ENCODE measurements at places on chromosomes 3 and 15.

GRCh38 chr3:143234526-143234925 is 115.0 kb downstream of the CHST2 start:
- no peak for DNase-seq

DNA sequence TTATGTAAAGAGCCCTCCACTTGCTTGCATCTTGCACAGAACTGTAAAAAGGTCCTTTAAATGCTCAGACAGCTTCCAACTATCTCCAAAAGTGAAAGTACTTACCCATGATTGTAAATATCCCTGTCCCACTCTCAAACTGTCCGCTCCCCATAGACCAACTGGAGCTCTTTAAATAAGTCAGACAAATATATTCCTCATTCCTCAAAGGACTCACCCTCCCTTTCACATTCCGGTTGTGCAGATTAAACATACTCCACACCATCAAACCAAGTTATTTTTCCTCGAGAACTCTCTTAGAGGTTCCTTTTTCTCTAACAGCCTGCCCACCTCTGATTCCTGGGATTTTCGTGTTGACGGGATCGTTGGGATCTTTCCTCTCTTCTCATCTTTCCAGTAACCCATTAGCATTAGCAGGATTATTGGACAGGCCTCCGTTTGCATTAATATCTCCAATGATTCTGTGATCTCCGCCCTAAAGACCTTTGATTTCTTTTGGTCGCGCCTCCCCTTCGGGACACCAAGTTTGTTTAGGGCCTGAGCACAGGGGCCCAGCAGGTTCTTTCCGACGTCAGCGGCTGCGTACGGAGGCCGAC is 763 bp downstream of the GOLGB1 start:
- peak; percentile 32 for DNase-seq

DNA sequence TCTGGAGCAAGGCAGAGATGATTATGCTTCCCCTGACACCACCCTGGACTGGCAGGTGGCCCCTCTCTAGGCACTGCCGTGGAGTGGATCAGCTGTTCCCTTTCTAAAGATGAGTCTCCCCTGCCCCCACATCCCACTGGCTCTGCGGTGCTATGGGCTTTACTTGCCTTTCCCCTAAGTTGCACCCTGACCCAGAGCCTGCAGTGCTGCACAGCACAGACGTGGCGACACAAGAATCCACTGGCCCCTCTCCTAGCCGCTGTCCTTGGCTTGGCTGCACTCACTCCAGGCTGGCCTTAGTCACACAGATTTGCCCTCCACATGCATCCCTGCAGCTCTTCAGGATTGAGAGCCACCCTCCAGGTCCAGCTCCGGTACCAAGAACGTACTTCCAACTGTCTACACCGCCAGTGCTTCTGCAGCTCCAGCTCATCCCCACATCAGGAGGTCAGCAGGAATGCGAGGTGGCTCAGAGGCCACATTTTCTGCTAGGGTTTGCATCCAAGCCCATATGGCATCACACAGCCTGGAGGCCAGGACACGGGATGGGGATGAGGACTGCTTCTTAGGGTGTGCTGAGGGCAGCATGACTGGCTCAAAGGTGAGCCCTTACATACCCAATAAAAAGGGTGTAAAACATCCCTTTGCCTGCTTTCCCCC is 82.4 kb upstream of the RASGRF1 start:
- no peak for DNase-seq

DNA sequence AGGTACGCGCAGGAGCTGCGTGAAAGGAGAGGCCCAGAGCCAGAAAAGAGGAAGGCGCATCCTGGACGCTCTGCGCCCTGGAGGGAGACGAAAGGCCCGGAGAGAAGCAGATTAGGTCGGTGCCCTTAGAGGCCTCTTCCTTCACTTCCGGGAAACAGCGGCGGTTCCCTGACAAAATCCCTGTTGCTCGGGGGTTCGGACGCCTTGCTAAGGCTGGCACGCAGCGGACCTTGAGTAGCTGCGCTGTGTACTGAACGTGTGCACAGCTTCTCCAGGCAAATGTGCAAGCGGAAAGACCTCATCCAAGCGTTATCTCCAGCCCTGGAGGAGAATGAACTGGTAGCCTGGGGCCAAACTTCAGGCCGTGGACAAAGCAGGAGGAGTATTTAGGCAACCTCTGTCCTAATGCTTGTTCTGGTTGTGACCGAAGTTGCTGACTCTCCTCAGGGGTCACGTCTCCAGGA is 3.0 kb upstream of the SOX14 start:
- DNase-seq, result no peak

GRCh38 chr3:144273601-144274000 is 302.0 kb downstream of the DIPK2A start:
- DNase-seq, result no peak

DNA sequence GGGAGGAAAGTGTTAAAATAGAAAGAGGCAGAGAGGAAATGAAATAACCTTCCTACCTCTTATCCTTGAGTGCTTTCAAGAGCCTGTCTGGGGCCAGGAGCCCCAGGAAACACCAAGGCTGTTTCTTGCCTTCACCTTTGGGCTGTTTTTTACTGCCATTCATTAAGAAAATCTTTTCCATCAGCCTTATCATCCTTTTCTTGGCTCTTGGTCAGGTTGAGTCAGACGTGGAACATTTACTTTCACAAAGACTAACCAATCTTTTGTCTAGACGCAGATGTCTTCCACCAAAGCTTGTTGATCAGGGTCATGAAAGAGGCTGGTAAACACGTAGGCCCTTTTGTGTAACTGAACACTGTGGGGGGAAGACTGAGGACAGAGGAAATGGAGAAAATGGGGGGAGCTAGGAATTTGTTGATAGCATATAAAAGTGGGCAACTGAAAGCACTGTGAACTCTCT is 151.0 kb upstream of the THBS1 start:
- DNase-seq, result no peak

- DNase-seq, result no peak
Observed at GRCh38 chr15:67481680-67482079, 39.3 kb upstream of the C15orf61 start.

GRCh38 chr3:10335190-10335738 is 14.4 kb upstream of the SEC13 start:
- DNase-seq, result no peak

- no peak for DNase-seq
Observed at GRCh38 chr3:134374791-134375581, 739 bp upstream of the AMOTL2 start.

DNA sequence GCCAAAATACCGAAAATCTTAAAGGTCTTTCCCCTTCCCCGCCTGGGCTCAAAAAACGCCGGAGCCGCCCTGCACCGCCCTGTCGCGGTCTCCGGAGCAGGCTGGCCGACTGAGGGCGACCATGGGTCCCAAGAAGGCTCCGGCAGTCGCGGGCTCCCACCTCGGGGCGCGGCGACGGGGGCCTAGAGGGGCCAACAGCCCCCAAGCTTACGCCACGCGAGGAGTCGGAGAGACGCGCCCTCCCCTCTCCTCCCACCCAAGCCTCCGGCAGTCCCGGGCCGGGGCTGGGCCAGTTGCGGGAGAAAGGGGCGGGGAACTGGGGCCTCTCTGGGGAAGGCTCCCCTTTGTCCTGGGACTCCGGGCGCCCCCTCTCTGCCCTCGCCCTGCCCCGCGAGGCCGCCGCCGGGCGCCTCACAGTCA is 69.2 kb downstream of the GOLGA8B start:
- DNase-seq, result no peak

DNA sequence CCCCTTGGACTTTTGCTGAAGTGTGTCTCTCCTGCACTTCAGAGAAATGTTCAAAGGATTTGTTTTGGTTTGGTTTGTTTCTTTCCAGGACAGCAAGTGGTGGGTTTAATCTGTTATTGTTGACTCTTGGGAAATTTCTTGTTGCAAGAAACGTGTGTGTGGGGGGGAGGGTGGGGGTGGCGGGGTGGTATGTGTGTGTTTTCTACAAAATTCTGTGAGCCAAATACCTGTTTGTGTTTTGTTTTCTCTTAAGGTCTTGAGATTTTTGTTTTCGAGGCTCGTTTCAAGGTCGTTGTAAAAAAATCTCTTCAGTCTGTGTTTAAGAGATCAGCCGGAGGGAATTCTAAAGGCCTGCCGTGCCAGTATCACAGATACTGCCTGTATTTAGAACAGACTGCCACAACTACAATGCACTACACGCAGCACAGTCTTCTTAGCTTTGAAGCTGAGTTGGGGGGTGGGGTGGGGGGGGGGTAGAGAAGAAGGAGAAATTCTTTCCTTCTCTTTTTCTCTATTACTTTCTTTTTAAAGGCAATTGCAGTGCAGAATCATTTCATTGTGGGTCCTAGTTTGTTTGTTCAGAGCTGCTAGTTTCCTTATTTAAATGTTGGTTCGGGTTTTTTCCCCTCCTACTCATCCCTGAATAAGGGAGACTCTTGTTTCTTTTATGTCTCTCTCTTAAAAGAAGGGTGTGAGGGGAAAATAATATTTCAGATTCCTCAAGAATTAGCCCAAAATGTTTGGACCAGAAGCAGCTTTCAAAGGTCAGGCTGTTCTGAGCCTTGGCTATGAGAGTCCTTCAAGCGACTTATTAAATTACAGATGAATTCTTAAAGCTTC is 1.4 kb upstream of the BCL6 start:
- peak; percentile 56 for DNase-seq

- DNase-seq, result no peak
Observed at GRCh38 chr3:126018995-126019394, 50.0 kb downstream of the ROPN1B start.

GRCh38 chr3:88092270-88092669 is 33.2 kb downstream of the ZNF654 start:
- DNase-seq, result no peak

DNA sequence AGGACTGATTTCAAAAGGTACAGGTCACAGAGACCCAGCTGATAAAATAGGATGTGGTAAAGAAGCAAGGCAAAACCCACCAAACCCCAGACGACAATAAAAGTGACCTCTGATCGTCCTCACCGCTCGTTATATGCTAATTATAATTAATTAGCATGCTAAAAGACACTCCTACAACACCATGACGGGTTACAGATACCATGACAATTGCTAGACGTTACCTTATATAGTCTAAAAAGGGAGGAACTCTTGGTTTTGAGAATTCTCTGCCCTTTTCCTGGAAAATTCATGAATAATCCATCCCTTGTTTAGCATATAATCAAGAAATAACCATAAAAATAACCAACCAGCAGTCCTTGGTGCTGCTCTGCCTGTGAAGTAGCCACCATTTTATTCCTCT is 74.7 kb upstream of the MB21D2 start:
- no peak for DNase-seq

DNA sequence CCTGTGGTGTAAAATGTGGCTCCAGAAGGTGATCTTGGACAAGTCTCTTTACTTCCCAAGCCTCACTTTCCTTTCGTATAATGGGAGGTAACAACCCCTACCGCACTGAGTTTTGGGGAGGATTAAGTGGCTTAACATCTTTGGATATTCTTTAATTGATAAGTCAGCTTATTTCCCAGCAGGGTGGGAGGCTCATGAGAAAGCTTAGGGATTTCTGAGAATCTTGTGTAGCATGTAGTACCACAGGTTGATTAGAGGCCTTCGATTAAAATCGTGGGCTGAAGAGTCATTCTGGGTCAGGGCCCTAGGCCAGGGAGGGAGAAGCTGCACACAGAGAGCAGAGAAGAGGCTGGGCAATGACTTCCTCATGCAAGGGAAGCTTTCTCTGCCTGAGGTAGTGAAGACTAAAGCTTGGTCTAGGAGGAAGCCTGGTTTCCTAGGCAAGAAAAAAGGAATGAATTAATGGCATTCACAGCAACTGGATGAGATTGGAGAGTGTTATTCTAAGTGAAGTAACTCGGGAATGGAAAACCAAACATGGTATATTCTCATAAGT is 1.5 kb upstream of the NMNAT3 start:
- DNase-seq, result no peak

DNA sequence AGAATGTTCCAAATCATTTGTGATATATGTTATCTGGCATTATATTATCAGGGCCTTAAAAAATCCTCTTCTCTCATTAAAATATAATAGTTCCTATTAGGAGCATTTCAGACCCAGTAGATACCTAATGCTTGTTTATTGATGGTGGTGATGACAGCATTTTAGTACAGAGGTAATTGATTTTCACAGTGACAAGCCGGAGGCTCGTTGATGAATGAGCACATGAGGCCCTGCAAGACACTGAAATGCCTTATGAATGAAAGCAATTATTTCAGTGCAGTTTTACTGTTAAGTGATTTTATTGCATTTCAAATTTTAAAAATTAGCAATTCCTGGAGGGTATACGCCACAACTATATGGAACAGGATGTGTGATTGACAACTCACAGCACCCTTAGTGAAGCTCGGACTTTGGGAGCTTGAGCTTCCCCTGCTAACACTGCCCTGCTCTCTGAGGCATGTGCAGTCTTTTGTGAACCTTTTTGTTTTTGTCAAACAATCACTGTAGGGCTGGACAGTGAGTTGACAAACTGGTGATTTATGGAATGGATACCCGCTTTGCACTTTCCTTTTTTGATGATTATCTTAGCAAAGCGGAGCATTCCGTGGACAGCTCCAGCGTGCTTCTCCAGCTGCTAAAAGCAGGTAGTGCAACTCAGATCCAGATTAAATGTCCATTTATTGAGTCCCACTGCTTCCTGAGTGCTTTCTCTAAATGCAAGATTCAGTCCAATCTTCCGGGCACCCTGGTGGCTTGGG is 187.0 kb upstream of the ATP10A start:
- no peak for DNase-seq

- DNase-seq, result no peak
Observed at GRCh38 chr3:66989860-66990696, 8.0 kb upstream of the KBTBD8 start.

- DNase-seq, result peak; percentile 28
Observed at GRCh38 chr3:50675179-50676030, 678 bp downstream of the DOCK3 start.

GRCh38 chr3:8503871-8504610 is 2.4 kb downstream of the LMCD1 start:
- no peak for DNase-seq

- DNase-seq, result no peak
Observed at GRCh38 chr3:194871143-194871863, 185.6 kb downstream of the FAM43A start.

DNA sequence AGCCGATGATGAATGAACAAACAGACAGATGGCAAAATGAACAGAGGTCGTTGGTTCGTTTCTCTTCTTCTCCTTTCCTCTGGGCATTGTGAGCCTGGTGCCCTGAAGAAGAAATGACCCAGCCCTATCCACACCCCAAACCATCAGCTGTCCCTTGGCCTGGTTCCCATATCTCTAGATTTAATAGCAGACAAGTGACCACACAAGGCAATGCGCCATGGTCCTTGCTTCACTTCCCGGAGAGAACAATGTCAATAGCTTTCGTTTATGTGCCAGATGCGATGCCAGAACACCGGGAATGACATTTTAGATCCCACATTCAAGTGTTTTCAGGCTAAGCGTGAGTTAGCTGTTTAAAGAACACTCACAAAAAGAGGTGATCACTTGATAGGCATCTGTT is 17.7 kb downstream of the POC1A start:
- DNase-seq, result no peak
